Astrocyte of the spinal cord (primary cell): ENCODE measurements at places on chromosomes 3 and 15.
A peak's percentile ranks its signal among the peaks of the same experiment; 100 is the strongest.

- DNase-seq, result no peak
These were observed 25.1 kb downstream of the ACAA1 start for GRCh38 chr3:38111696-38112377.

DNA sequence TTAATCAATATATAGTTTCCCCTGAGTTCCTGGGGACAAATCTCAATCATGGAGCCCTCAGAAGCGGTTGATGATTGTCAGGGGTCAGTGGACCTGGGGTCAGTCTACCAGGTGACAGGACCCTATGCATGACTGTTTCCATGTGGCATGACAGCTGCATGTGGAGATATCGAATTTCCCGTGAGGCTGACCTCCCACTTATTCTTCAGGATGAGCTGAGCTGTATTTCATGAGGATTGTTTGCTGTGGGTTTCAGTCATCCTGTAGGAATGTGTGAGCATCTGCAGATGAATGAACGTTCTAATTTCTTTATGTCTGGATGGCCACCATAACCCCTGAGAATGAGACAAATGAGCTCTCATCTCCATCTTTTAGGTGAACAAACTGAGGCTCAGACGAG, 93.0 kb upstream of the HES1 start:
- DNase-seq, result peak; percentile 60

- DNase-seq, result no peak
These were observed 78.4 kb downstream of the CCR1 start for GRCh38 chr3:46129588-46130272.

- DNase-seq, result no peak
These were observed 36.8 kb upstream of the ZDHHC23 start for GRCh38 chr3:113910966-113911365.

- no peak for DNase-seq
These were observed 1.5 kb upstream of the FBXO22 start for GRCh38 chr15:75902129-75902557.

DNA sequence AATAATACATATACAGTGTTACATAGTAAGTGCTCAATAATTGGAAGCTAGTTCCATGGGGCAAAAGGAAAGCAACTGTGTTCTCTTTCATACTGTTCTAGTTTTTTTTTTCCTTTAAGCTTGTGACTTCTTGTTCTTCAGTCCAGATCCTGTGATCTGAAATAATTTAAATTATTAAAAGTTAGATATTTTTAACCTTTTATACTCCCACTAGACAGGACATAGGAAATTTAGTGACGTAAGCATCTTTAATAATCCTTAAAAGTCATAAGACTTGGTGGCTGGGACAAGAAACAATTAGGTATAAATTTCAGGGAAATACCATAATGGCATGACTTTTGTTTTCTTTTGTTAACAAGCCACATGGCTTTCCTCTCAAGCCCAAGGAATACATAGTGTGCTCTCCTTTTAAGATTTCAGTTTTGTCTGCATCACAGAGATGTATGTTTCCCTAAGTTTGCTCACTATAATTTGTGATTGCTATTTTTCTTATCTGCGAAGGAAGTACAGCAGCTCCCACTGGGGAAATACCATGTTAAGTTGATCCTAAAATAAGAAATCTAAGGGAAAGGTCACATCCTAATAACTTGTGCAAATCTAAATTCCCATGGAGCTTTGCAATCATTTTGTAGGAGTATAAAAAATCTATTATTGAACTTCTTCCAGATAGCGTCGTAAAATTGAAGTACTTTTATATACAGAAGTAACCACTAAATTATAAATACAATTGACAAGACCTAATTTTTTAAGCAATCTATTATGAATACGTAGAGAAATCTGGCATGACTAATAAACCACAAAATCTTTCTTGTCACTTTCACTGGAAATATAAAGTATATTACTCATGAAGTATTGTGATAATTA, 30.1 kb downstream of the PPARG start:
- DNase-seq, result no peak

DNA sequence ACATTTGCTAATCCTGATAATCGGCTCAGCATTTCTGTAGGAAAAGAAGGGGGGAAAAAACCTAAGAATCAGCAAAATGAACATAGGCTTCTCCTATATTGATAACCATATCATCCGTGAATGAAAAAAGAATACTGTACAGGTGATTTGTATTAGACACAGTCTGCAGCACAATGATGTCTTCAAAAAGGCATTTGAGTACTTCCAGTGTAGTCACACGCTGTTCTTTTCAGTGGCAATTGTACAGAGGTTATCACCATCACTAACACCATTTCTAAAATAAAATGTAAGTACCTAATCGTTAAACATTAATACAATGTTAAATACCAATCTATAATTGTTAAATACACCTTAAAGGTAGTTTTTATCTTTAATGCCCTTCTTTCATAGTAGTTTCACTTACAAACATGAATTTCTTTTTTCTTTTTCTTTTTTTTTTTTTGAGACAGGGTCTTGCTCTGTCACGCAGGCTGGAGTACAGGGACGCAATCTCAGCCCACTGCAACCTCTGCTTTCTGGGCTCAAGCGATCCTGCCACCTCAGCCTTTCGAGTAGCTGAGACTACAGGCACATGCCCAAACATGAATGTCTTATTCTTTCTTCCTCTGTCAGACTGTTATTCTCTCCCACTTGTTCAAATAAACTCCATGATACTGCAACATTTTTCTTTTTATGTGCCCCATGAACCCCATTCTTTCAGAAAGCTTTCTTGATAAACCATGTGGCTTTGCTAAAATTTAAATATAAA, 18.4 kb downstream of the GOLGB1 start:
- no peak for DNase-seq

DNA sequence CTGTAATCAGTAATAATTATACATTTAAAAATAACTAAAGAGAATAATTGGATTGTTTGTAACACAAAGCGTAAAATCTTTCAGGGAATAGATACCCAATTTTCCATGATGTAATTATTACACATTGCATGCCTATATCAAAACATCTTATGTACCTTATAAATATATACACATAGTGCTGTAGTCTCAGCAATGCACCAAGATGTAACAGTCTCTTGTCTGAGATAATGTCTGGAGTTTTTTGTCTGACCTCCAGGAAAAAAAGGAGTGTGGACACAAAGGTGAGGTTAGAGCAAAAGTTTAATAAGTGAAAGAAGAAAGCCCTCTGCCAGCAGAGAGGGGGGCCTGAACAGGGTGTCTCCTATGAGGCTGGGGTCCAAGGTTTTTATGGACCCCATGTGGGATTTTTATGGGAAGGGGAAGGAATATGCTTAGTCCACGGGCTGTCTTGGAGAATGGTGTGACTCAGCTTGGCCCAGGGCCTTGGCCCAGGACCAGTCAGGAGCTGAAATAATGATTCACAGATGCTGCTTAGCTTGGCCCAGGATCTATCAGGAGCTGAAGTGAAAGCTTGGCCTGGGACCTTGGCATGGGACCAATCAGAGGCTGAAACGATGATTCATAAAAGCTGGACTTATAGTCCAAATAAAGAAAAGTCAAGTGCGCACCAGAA, 545.0 kb downstream of the ZPLD1 start:
- peak; percentile 100 for DNase-seq

GRCh38 chr3:101994386-101994785, 145.1 kb downstream of the NFKBIZ start:
- DNase-seq, result no peak

- DNase-seq, result peak; percentile 72
These were observed 7.7 kb downstream of the BCL6 start for GRCh38 chr3:187737368-187738070.

GRCh38 chr3:193905541-193906396, 230.2 kb upstream of the HES1 start:
- DNase-seq, result no peak

- DNase-seq, result peak; percentile 81
These were observed 125.8 kb upstream of the GALNT15 start for GRCh38 chr3:16048435-16049318.

DNA sequence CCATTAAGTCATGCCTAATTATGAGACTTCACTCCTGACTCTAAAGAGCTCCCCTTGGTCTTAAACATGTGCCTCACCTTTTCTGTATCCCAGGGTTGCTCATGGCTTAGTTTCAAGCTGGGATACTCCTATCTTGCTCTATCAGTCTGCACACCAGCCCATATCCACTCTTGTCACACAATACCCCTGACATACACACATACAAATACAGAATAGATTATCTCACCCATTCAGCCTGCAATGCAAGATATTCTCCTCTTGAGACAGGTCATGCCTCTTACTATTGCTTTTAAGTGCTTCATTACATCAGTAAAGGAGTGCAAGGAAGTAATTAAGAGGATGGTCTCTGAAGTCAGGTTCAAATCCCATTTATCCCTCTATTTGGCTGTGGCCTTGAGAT, 587.3 kb downstream of the IGSF11 start:
- DNase-seq, result no peak

DNA sequence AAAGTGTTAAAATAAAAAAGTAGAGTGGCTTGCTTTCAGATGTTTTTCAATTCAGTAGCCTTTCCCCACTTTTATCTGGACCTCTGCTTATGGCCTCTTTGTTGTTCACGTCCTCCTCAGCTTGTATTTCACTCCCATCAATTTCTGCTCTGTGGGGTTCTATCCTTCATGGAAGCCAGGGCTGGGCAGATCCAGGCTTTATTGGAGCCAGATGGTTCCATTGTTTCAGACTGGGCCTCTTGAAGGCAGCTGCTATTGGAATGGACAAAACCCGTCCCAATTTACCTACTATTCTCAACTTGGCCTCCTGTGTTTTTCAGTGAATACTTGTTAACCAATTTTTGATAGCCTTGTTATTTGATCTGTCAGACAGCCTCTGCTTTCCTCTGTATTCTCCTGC, 10.9 kb upstream of the AADACL2 start:
- no peak for DNase-seq
